Left ventricle myocardium superior (tissue), 1 donor: ENCODE measurements at places on chromosomes 3 and 15. TPM values are rescaled to one million over a fixed set of nuclear protein-coding genes. Genes with fewer than 3 reads are reported as not detected.

DNA sequence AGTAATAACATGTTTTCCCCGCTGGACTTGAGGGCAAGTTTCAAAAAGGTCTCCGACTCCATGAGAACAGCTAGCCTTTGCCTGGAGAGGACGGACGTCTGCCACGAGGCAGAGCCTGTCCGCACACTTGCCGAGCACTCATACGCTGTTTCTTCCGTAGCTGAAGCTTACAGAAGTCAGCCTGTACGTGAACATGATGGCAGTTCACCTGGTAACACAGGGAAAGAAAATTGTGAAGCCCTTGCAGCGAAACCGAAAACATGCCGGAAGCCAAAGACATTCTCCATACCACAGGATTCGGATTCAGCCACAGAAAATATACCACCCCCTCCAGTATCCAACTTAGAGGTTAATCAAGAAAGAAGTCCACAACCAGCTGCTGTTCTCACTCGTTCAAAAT is 43.9 kb upstream of the RASA2 start:
- no peak for DNase-seq

The SELENOK gene
- total RNA-seq = 111 TPM

DNA sequence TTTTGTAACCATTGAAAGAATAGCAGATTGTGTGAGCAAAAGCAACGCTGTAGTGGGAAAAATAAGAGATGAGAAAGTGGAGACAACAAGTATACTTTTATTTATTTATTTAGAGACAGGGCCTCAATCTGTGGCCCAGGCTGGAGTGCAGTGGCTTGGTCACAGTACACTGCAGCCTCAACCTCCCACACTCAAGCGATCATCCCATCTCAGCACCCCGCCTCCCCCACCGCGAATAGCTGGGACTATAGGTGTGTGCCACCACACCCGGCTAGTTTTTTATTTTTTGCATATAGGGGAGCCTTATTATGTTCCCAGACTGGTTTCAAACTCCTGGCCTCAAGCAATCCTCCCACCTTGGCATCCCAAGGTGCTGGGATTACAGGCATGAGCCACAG is 1.6 kb upstream of the GLCE start:
- no peak for DNase-seq

- peak; percentile 31 for DNase-seq
Measured at GRCh38 chr3:131216801-131217200, 164.8 kb upstream of the NUDT16 start.

The LMAN1L gene
- 23.5 TPM for total RNA-seq

DNA sequence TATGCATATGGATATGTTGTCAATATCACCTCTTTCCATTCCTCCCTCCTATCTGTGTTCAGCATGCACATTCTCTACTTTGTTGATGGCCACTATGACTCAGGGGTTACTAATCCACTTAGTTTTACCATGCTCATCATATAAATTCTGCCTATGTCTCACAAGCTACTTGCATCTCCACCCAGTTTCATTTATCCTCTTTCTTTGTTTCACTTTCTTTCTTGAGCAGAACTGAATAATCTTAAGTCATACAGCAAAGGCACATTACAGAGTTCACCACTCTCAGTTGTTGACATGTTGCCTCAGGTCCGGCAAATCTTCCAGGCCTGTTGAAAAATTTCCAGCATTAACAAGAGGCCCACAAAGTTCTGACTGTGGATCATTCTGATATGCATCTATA is 71.5 kb downstream of the SSR3 start:
- DNase-seq = no peak

GRCh38 chr3:43418601-43419272 is 132.4 kb downstream of the SNRK start:
- DNase-seq = no peak

- DNase-seq = no peak
Measured at GRCh38 chr3:9875448-9875847, 4.6 kb downstream of the CIDEC start.

- no peak for DNase-seq
Measured at GRCh38 chr3:149371001-149371722, 6.3 kb downstream of the TM4SF1 start.

GRCh38 chr3:76097589-76097969 is 312.2 kb upstream of the ZNF717 start:
- no peak for DNase-seq

GRCh38 chr3:49009396-49009795 is 2.2 kb downstream of the WDR6 start:
- no peak for DNase-seq

The GOLGA8T gene
- total RNA-seq = 0.27 TPM
